ENCODE measurements at places on chromosomes 5 and 9.

DNA sequence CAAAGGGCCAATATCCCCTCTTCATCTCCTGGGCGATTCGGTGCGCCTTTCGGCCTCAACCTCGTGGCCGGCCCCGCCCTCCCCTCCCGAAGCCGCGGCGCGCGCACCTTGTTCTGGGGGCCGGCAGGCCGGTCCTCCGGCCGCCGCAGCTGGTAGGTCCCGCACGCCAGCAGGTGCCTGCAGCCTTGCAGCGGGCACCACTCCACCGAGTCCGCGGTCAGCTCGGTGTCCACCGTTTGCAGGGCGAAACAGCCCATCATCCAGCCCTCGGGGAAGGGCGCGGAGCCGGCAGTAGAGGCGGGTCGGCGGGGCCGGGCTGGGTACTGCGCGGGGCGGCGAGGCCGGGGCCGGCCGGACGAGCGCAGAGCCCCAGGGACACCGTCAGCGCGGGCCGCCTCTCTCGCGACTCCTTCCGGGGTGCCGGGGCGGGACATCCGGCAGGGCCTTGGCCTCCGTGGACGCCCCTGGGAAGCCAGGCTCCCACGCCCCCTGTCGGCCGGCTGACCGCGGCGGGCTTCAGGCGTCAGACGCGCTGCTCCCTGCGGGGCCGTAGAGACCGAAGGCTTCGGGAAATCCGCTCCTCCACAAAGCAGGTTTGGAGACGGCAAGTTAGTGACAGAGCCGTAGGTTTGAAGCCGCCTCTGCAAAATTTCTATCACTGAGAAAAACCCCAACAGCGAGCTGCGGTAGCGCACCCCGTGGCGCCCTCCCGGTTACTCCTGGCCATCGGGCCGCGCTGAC, at the start of gene DPH7:
Gene DPH7, minus strand, starts transcription at position 408 of the 741 bp plus-strand sequence. Its CDS starts 148 bp downstream, at position 260.
- peak; percentile 87 for DNase-seq

GRCh38 chr5:4531756-4532704, 608.1 kb upstream of the ADAMTS16 start:
- no peak for DNase-seq

DNA sequence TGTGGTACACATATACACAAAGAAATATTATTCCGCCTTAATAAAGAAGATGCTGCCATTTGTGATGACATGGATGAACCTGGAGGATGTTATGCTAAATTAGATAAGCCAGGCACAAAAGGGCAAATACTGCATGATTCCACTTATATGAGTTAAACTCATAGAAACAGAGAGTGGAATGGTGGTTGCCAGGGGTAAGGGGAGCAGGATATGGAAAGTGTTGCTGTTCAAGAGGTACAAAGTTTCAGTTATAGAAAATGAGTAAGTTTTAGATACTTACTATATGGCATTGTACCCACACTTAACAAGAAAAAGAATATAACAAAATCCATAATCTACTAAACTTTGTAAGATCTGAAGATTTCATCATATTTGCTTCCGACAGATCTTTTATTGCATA, 252.2 kb downstream of the SYK start:
- no peak for DNase-seq

DNA sequence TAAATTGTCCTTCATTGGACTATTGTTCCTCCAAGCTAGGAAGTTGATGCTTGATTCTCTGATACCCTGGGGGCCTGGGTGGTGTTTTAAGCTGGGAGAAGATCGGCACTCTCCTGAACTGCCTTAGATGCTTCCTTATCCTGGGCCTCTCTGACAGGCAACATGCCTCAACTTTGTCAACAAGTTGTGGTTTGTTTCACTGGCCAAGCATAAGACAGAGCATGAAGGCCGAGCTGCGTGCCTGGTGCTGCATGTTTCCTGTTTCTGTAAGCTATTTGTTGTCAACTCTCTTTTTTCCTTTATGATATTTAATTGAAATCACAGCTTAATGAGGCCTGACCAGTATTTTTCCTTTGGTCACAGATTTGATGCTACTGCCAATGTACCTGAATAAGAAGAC, 187.6 kb upstream of the TNC start:
- no peak for DNase-seq

DNA sequence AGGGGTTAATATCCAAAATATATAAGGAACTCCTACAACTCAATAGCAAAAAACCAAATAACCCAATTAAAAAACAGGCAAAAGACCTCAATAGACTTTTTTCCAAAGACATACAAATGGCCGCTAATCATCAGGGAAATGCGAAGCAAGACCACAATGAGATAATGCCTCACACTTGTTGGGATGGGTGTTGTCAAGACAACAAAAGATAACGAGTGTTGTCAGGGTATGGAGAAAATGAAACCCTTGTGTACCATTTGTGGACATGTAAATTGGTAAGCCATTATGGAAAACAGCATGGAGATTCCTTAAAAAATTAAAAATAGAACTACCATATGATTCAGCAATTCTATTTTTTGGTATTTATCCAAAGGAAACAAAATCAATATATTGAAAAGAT, 620.2 kb downstream of the ACTL7B start:
- DNase-seq, result no peak

DNA sequence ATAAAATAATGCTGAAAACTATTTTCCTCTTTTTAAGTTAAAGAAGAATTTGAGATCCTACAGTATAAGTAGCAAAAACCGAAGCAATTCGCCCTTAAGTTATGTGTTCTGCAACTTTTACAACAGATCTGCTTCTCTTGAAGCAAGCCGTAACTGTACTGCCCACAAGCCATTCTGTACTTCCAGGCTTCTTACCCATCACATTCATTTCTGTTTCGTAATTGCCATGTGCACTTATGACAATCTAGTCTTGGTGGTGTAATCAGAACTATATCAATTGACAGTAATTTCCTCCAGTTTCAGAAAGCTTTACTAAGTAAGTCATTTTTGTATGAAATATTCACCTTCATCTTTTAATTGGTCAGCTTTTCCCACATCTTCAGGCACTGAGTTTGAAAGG, 13.8 kb downstream of the SGTB start:
- no peak for DNase-seq

GRCh38 chr9:35112257-35113020, 3.2 kb downstream of the ATOSB start:
- no peak for DNase-seq

- no peak for DNase-seq
Measured at GRCh38 chr9:4923580-4924544, 61.2 kb upstream of the JAK2 start.

DNA sequence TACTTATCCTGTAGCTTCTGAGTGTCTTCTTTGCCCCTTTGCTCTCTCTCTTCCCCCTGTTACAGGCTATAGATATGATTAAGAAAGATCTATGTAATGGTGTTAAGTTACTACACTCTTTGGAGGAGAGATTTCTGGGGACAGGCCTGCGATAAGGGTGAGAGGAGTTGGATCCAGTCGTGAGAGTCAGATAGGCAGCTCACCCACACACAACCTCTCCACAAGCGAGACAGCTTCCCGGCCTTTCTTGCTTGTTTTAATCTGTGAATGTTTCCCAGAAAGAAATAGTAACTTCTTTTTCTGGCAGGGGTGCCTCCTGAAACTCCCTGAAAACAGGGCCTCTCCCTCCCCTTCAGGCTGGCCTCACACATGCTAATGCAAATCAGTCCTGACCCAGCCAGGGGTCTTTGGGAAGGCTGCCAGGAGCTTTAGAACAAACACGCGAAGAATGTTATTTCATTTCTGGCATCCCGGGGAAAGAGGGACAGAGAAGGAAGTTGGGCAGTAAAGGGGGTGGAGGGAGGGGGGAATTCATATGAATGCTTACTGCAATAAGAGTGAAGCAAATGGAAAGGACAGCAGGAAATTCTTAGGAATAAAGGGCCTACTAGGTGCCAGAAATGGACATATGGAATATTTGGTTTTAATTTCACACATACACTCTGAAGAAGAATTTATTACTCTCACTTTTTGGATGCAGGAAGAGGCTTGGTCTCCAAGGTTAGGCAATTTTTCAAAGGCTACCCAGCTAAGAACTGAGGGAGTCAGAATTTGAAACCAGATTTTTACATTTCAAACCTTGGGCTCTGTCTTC, 215.8 kb upstream of the TRIM32 start:
- no peak for DNase-seq

- DNase-seq, result no peak
Measured at GRCh38 chr9:136232969-136233368, 12.6 kb downstream of the QSOX2 start.

DNA sequence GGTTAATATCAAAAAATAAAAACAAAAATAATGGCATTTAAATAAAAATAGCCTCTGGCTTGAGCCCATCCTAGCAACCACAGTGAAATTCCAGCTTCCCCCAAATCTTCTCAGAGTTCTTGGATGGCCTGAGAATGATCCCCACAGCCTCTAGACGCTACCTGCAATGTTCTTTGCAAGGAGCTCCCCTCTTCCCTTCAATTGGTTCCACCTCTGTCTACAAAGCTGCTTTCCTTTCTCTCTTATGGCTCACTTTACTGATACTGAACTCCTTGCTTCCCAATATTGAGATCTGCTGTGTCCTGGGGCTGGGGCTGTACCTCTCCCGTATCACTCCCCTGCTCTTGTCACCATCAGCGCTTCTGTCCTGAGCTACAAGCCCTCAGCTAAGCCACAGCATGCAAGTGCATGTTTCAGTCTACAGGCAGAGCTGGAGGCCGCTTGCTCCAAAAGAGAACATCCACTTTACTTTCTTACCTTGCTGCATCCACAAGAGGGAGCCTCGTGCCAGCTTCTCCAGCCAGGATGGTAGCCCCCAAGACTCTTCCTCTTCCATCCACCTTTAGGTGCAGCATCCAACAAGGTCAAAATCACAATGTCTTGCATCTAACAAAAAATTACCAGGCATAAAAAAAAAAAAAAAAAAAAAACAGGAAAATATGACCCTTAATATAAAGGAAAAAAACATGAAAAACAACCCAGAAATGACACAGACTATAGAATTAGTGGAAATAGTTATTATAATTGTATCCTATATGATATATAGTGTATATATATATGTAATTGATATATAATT, 57.4 kb upstream of the PRSS3 start:
- no peak for DNase-seq

- DNase-seq, result no peak
Measured at GRCh38 chr5:99926463-99926862, 608.7 kb upstream of the FAM174A start.

- no peak for DNase-seq
Measured at GRCh38 chr9:76580188-76580587, 121.2 kb downstream of the GCNT1 start.

DNA sequence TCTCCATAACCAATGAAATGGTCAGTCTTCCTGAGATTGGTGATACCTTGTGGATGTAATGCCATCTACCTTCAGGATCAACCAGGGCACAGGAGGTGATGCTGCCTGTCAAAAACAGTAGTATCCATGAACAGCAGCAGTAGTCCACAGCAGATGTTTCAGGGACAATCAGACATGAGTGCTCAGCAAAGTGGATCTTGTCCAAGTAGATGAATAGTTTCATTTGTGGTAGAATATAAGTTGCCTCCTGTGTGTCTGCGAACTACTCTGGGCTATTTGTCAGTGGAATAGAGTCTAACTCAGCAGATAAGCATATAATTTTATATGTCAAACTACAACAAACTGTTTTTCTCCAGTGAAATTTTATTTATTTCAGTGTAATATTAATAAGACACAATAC, 1860.1 kb upstream of the ACO1 start:
- no peak for DNase-seq

DNA sequence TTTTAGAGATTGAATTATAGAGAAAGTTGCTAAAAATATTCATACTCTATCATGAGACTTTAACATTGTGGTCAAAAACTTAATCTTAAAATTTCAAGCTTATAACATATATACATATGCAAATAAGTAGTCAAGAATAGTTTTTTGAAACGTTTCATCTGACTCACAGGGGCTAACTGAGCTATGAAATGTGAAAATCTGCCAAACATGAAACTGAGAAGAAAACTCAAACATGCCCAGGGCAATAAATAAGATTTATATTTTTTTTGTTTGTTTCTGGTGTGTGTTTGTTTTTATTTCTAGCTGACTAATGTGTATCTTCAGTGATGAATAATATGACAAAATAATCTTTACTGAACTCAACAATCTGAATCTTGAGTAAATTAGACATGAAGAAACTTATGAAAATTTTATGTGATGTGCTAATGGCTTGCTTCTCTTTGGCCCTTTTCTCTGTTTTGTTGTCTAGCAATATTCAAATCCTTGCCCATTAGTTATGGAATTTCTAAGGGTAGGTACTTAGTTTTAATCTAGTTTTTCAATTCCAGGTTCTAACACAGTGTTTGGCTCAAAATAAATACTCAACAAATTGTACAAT, 99.9 kb downstream of the FAM174A start:
- no peak for DNase-seq

- no peak for DNase-seq
Measured at GRCh38 chr9:14766299-14766698, 43.8 kb upstream of the CER1 start.

- DNase-seq, result no peak
Measured at GRCh38 chr5:81228084-81228483, 5.0 kb upstream of the CKMT2 start.

DNA sequence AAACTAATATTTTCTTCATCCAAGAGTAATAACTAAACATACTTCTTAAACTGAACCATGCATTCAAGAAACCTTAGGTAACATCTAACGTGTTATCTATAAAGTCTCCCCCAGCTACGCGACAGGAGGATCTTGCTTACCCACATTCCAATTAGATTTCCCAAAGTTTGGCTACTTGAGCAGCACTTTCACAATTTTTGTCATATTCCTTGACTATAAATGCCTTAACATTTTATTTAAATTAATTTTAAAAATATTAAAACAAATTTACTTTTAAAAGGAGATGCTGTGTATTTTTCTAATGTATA, 25.3 kb upstream of the IFNE start:
- DNase-seq, result no peak

GRCh38 chr5:40071870-40072269, 607.8 kb upstream of the PTGER4 start:
- no peak for DNase-seq

DNA sequence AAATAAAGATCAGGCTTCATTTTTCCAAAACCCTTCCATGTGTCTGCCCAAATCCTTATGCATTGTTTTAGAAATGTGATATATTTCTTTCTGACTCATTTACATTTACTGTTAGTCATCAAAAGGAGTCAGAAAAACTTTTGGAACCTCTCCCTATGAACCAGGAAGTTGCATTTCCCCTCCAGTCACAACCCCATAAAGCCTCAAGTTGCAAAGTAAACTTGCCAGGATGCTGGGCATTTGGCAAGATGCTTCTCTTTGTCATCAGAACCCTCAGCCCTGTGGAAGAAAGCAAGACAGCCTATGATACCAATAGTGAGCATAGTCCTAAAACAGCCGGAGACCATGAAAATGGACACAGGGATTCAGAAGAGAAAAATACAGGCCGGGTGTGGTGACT, 84.2 kb downstream of the MUSK start:
- no peak for DNase-seq

GRCh38 chr5:89299998-89300397, 417.0 kb upstream of the MEF2C start:
- no peak for DNase-seq

DNA sequence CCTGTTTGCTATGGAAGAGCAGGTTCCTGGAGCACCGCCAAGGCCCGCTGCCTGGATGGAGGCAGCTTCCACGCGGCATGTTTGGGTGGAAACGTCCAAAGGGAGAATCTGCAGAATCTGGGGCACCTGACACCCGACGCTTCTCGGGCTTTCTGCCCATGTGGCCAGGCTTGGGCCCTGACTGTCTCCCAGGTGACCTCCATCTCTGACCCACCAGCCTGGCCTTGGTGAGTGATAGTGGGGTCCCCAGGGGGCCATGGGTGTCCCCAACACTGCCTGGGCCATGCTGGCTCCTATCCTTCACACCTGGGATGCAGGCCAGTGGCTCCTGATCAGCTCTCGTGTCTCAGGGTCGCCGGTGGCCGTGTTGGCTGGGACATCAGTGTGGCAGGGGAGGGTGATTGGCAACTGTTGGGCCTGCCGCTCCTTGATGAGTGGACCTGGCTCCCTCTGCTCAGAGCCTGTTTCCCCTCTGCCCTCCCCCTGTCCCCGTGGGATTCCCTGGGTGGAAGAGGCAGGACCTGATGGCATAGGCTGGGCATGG, 34.0 kb downstream of the GLT6D1 start:
- no peak for DNase-seq
